ELF-1 (cell line): ENCODE measurements at places on chromosomes 4 and X.

- DNase-seq: no peak
Observed at GRCh38 chr4:11415409-11416070, 13.2 kb downstream of the HS3ST1 start.

DNA sequence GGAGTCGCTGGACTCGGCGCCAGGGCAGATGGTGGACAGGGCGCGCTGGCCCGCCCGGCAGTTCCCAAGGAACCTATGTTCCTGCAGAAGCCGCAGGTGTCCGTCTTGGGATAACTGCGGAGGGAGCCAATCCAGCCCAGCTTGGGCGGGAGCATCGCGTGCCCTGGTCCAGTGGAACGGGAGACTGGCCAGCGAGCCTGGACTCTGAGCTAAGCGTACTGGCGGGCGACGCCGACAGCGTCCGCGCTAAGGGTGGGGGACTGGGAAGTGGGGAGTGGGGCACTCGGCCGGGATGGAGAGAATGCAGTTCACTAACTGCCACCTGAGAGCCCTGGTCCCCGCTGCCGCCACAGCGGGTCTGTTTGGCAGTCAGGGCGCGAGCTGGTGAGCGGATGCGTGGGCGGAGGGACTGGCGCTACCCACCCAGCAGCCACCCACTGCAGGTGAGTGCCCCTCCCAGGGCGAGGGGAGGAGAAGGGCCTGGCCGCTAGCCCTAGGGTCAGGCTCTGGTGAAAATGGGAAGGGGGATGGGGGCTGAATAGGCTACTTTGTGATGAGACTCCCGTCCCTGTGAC is 1.3 kb upstream of the MAMLD1 start:
- peak; percentile 46 for DNase-seq

- no peak for DNase-seq
Observed at GRCh38 chrX:69019073-69019890, 146.0 kb downstream of the PJA1 start.

GRCh38 chr4:102580463-102580842 is 79.3 kb downstream of the NFKB1 start:
- DNase-seq: no peak

GRCh38 chrX:118976599-118977340 is 2.4 kb downstream of the LONRF3 start:
- DNase-seq: peak; percentile 45

DNA sequence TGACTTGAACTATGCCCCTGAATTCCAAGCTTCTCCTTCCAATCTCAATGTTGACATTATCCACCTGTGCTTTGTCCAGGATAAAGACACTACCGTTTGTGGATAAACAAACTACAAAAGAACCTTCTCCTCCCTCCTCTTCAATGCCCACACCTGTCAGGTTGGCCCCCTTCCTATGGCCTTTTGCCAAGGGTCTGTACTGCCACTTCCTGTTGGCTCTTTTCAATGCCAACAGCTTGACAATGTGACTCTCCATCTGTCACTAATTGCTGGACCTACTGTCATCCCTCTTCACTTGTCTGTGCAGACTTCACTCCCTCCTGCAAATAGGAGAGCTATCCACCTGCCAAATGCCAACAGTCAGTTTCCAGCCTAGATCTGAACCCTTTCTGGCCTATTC is 35.8 kb upstream of the MID1 start:
- no peak for DNase-seq

GRCh38 chr4:155496294-155496626 is 119.5 kb upstream of the MAP9 start:
- no peak for DNase-seq

DNA sequence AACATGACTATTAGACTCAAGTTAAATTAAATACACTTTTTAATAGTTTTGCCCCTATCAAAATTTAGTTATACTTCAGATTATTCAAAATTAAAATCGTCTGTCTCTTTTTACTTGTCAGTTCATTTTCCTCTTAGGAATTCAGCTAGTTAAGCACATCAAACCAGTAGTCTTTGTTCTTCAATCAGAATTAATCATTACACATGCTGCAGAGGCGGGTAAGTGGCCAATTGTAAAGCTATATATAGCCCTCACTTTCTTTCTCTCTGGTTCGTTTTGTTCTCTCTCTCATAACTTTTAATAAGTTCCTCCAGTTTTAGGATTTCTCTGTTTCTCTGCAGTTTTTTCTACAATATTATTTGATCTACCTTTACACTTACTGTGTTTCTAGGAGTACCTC is 359.1 kb upstream of the PABPC4L start:
- DNase-seq: no peak

- DNase-seq: no peak
Observed at GRCh38 chr4:102553982-102554381, 52.8 kb downstream of the NFKB1 start.

GRCh38 chrX:5399403-5399802 is 829.3 kb downstream of the NLGN4X start:
- DNase-seq: no peak

DNA sequence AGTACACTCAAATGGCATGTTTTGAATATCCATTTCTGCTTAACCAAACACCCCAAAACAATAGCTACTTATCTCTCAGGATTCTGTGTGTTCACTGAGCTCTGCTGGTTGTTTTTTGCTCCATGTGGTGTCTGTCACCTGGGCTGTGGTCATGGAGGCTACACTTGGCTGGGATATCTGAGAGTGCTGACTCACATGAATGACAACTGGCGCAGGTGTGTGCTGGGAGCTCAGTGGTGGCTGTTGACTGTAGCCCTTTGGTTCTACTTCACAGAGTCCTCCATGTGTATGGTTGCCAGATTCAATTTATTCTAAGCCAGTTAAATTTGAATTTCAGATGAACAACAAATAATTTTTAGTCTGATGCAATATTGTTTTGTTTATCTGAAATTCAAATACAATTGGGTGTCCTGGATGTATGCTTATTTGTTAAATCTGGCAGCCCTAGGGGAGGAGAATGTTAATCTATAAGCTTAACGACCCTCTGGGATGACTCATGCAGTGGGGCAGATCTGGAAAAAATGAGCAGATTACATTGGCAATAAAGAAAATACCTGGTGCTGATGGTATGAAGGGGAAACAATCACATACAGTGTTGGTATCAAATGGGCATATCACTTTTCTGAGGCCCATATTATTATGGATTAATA is 28.2 kb upstream of the TCEAL4 start:
- DNase-seq: no peak
